Fibroblast of lung (primary cell): ENCODE measurements at places on chromosomes 6 and 20.

GRCh38 chr20:50516935-50517816, 7.0 kb downstream of the PTPN1 start:
- no peak for DNase-seq

GRCh38 chr6:150797949-150798348, 67.6 kb upstream of the MTHFD1L start:
- DNase-seq, result no peak

DNA sequence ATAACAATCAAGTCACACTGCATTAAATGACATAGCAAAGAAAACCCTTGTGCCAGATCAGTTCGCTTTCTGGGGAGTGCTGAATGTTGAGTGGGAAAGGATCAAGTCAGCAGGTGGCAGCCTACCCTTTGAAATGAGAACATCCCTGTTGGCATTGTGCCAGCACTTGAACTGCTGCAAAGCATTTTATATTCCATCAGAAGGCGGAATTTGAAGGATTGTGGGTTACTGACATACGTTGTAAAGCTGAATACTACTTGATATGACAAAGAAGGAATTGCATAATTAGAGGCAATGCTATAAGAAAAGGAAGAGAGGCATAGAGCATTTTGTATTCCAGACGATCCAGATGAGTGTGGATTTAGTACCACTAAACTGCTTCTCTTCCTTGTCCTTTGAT, 26.5 kb downstream of the BCKDHB start:
- DNase-seq, result peak; percentile 65

GRCh38 chr20:59131551-59132285, 31.9 kb upstream of the ZNF831 start:
- no peak for DNase-seq

GRCh38 chr20:51128198-51128597, 105.3 kb upstream of the KCNG1 start:
- DNase-seq, result peak; percentile 92

DNA sequence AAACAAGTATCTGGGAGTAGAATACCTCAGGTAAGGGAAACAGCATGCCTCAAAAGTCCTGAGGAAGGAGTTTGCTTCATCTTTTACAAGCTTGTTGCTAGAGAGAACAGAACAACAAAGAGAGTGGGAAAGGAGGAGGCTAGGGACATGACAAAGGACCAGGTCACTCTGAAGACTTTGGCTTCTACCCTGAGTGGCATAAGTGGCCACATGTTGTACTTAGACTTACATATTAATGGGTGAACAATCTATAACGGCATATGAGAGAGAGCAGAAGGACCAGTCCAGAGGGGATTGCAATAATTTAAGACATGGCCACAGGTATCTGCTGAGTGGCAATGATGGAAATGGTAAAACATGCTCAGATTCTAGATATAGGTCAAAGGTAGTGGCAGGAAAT, 668.3 kb upstream of the ADGRB3 start:
- no peak for DNase-seq

GRCh38 chr6:157020398-157020797, 243.2 kb downstream of the ARID1B start:
- DNase-seq, result peak; percentile 60

DNA sequence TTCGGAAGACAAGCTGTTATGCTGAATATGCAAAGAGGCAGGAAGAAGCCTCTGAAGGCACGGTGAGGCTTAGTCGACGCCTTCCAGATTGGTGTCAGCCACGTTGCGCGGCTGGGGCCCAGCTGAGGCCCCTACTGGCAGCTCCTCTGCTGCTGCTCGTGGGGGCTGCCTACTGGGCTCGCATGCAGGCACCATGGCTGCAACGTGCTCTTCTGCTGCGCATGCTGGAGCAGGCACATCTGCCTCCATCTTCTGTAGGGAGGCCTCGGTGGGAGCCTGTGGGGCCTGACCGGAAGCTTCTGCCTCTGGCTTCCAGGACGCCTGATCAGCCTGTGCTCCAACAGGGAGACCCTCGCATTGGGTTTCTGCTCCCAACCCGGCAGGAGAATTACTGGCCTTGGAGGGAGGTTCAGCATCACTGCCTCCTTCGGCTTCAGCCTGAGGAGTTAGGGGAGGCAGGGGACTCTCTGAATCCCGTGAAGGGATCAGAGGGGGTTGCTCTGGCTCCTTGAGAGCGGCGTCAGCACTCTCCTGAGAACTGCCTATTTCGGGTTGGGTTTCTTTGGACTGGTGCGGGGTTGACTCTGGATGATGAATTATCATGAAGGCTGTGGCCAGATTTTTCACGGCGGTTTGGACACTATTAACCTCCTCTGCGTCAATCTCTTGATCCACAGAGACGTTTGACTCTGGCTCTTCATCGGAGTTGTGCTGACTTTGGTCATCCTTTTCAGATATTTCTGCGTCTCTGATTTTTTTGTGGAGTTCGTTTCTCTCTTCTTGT, 49.1 kb downstream of the TXLNB start:
- no peak for DNase-seq

DNA sequence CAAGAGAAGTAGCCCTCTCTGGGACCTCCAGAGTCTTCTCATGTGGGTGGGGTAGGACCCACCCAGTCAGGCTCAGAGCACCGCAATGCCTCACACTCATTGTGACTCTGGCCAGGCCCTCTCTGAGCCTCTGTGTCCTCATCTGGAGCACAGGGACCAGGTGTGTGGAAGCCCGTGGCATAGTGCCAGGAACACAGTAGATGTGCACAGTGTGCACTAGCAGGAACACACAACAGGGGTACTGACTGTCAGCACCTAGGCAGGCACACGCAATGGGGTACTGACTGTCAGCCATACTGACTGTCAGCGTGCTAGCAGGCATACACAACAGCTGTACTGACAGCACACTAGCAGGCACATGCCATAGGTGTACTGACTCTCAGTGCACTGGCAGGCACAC, 2.0 kb upstream of the STMN3 start:
- no peak for DNase-seq
